ENCODE measurements at places on chromosomes 2 and 18.

DNA sequence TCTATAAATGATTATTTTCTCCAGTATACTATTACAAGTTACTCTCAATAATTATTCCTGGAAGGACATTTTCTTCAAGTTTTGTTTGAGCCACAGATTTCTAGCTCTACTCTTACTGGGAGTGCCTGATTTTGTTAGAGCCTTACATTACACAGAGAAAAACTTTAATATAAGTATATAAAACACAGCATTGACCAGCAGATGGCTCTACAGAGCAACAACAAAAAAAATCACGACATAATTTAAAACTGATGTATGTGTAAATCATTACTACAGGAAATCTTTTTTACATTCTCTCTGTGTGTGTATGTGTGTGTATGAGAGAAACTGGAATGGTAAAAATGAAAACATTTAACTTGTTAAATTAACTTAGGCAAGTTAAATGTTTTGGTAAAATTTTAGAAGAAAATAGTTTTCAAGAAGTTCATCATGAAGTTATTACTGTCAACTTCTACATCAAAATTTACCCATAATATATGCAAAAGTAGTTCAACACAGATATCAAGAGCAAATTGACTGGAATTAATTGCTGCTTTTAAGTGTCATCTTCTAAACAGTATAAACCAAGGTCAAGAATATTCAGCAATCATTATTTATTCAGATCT, 103.3 kb downstream of the MDH1 start:
- DNase-seq = no peak

DNA sequence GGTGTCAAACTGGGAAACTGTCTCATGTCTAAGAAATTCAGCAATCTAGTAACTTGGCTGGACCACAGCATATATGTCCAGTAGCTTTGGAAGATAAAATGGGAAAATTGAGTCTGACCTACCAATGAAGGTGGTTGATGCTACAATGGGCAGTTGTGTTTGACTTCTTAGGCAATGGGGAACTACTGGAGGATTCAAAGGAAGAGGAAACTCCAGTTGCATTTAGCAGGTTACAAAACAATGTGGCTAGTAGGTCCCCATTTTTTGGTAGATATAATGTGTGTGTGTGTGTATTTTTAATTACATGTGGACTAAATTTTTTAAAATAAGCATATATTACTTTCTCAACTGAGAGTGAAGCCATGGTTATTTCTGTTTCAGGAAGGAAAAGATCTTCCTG, 427.7 kb downstream of the NBAS start:
- DNase-seq = no peak

DNA sequence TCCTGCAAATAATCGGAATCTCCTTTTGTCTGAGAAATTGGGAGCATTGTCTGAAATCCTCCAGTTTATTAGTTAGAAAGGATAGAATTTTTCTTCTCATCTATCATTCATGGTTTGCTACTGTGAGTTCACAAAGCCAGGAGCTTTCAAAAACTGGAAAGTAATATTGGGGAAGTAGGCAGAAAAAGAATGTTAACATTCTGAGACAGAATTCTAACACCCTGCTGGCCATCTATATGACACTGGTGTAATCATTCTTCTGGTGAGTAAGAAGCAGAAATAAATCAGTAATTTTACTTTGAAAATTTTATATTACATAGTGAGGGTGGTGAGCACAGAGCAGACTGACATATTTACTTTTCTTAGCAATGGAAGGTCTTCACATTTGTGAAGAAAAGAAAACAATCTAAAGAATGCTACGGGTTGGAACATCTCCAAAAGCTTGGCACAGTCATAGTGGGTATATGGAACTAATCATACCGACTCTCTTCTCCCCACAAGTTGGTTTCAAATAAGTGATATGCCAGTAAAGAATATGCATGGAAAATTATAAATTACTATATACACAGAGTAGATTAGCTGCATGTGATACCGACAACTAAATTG, 344.9 kb downstream of the LPIN1 start:
- DNase-seq = no peak

GRCh38 chr2:130289780-130290179, 52.9 kb upstream of the IMP4 start:
- no peak for DNase-seq

DNA sequence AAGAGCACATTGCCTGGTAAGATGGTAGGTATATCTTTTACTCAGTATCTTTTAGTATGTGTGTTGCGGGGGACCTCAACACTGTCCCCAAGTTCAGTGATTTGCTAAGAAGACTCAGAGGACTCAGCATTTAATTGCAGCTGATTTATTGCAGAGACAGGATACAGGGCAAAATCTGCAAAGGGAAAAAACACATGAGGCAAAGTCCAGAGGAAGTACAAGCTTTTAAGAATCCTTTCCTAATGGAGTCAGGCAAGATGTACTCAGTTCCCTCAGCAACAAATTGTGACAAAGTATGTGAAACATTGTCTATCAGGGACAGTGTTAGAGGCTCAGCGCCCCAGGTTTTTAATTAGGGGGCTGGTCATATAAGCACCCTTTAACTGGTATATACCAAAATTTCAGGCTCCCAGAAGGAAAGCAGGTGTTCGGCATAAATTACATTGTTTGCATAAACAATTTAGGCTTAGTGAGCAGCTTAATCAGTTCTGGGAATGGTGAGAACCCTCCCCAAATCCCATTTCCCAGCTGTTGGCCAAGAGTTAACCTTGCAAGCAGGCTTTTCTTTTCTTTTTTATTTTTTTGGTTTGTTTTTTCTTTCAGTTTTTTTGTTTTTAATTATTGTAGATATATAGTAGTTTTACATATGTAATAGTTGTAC, 41.7 kb downstream of the RAB3GAP1 start:
- DNase-seq = no peak

DNA sequence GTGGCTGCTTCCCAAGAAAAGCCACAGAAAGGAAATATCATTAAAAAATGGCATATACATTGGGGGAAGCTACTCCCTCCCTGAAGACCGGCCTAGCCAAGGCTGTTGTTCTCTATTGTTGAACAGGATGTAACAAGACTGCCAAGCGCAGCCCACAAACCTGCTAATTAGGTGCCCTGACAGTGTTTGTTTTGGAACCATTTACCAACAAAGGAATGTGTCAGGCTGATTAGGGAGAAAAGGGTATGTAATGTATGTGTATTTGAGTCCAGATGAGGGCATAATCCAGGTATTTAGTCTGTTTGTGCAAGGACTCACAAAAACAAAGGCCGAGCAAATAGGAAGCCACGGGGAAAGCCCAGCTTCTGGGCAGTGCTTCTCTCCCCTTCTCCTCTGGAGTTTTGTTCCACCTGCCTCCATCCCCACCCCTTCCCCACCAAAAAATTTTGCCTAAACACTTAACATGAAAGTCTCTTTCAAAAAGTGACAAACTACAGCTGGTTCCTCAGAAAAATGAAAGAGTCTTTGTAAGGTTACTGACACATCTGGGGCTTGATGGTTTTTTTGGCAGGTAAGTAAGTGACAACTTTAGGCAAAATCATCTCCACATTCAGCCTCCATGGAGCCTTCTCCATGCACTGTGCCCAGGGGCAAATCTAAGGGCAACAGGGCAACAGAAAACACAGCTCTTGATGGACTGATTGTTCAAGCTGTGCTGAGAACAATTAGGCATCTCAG, 78.3 kb upstream of the FZD5 start:
- DNase-seq = no peak

GRCh38 chr2:54585136-54585733, 129.1 kb downstream of the SPTBN1 start:
- no peak for DNase-seq

- DNase-seq = no peak
These were observed 25.7 kb downstream of the SGPP2 start for GRCh38 chr2:222450021-222450420.

DNA sequence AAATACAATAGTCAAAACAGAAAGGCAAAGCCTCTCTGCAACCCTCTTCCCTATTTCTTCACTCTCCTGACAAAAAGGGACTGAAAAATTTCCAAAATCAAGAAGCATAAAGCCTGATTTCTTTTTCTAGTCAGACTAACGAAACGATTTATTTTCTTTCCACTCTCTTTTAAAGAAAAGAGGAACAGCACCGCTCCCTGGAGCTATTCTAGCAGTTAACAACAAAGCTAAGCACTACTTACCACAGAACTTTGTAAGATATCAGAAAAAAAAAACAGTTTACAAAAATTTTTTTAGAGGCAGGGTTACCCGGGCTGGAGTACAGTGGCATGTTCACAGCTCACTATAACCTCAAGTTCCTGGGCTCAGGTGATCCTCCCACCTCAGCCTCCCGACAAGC, 14.4 kb upstream of the FHL2 start:
- DNase-seq = no peak

DNA sequence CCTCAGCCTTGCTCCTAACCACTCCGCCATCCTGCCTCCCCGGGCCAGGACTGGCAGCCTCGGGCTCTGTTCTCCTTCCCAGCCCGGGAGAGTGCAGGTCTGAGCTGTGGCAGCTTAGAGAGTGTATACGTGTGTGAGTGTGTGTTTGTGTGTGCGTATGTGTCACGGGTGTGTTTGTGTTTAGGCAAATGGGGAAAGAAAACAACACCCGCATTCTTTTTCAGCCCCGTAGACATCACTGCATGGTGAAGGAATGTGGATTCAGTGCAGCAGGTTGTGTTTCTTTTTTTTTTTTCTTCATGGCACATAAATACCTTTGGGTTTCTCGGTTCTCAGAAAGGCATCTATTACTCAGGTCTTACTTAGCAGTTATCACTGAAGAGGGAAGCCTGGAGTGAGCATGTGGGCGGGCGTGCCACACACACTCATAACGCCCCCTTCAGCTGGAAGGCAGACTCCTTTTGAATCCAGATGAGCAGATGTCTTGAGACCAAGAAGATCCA, 44.2 kb downstream of the GLI2 start:
- no peak for DNase-seq
